ENCODE measurements at places on chromosomes 12 and 14. TPM values are rescaled to one million over a fixed set of nuclear protein-coding genes. Genes with fewer than 3 reads are reported as not detected.

PZP gene
- total RNA-seq, result not detected

SIX6 gene
- total RNA-seq, result not detected

AQP2 gene
- total RNA-seq, result not detected

OS9 gene
- total RNA-seq, result 93.8 TPM

MYL6B gene
- 81.4 TPM for total RNA-seq

ART4 gene
- not detected for total RNA-seq

GDF3 gene
- not detected for total RNA-seq

RAB35 gene
- 35.5 TPM for total RNA-seq

DPF3 gene
- 0.18 TPM for total RNA-seq

WIF1 gene
- total RNA-seq, result not detected

ZFYVE1 gene
- total RNA-seq, result 7.2 TPM

PRB2 gene
- not detected for total RNA-seq

HOXC9 gene
- 4.3 TPM for total RNA-seq

SYNE2 gene
- total RNA-seq, result 20.8 TPM

ANO4 gene
- 16.6 TPM for total RNA-seq

RDH16 gene
- 0.07 TPM for total RNA-seq

OR11G2 gene
- total RNA-seq, result not detected

CLMN gene
- total RNA-seq, result 5.7 TPM

KRT72 gene
- not detected for total RNA-seq

SLC35F4 gene
- not detected for total RNA-seq

RD3L gene
- total RNA-seq, result not detected
